ENCODE measurements at places on chromosomes 11 and 22. TPM values are rescaled to one million over a fixed set of nuclear protein-coding genes. Genes with fewer than 3 reads are reported as not detected.

Gene BLID
- total RNA-seq = not detected

Gene TMEM9B
- total RNA-seq = 37.0 TPM

Gene P2RY6
- 5.7 TPM for total RNA-seq

Gene ZFPL1
- total RNA-seq = 37.1 TPM

Gene UCP3
- total RNA-seq = 0.92 TPM

Gene KCTD14
- total RNA-seq = 2.0 TPM

Gene CTSD
- total RNA-seq = 634 TPM

Gene TMPRSS4
- total RNA-seq = not detected

Gene FOLH1
- not detected for total RNA-seq

Gene C11orf86
- 73.3 TPM for total RNA-seq

Gene GGTLC3
- total RNA-seq = not detected

Gene C11orf42
- total RNA-seq = not detected

Gene ACTN3
- 0.10 TPM for total RNA-seq

Gene LRRC56
- 1.0 TPM for total RNA-seq

Gene TUB
- 6.7 TPM for total RNA-seq

Gene TBX1
- 3.8 TPM for total RNA-seq

Gene CHCHD10
- total RNA-seq = 199 TPM

Gene CHKB
- total RNA-seq = 17.8 TPM

Gene OR56A5
- total RNA-seq = not detected

Gene UPK2
- total RNA-seq = 0.87 TPM

Gene PIK3C2A
- total RNA-seq = 14.4 TPM

Data from A549 treated with AZD2906 at 1 μM for 4 hours (cell line).